ENCODE measurements at places on chromosomes 16 and 17.

GRCh38 chr17:47650525-47651522, 1.1 kb downstream of the KPNB1 start:
- peak; percentile 85 for DNase-seq

DNA sequence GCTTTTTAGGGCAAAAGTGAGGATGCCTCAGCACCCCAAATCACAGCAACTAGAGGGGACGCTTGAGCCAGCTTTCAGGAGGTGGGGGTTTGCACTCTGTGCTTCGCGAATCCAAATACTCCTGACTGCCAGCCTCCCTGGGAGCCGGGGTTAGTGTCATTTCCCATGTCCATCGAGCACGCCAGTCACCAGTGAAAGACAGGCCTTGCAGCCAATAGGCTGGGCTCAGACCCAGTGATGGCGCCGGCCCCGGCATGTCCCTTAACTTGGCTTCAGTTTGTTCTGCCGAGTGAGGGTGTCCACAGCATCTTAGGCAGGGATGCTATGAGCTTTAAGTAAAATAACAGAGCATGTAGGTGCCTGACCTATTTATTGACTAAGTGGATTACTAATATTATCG, 50.9 kb upstream of the CDC42EP4 start:
- no peak for DNase-seq

- DNase-seq: no peak
Measured at GRCh38 chr17:80349151-80349651, 65.8 kb upstream of the ENDOV start.

DNA sequence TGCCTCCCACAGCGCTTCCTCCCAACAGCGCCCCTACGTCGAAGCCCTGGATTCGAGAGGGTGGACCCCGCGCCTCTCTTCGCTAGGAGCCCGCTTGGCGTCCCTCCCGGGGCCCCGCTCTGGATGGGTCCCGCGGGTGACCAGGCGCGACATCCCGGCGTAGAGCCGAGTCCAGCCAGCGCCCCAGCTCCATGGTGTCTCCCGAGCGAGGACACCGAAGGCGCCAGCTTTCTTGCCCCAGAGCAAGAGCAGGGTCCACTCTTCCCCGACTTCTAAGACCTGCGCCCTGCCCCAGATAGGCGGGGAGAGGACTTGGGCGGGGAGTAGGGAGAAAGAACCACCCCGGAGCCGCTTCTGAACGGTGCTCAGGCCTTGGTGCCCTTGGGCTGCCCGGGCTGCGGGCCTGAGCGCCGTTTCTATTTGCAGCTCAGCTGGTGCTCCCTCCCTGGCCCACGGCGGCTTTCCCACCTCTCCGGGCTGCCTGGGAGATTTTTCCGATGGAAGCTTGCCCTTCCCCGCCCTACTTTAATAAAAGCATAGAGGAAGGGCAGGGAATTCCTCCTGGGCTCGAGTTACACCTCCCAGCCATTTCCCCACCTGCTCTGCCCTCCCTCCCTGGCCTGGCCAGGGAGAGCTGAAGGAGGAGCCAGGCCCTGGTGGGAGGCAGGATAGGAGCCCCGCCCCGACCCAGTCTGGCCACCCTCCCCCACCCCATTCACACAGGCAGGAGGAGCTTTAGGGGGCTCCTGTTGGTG, 1.8 kb downstream of the MMP15 start:
- peak; percentile 11 for DNase-seq

GRCh38 chr16:62969711-62970318, 933.6 kb upstream of the CDH8 start:
- no peak for DNase-seq

- DNase-seq: no peak
Measured at GRCh38 chr16:85296859-85297660, 184.8 kb upstream of the CIBAR2 start.

- no peak for DNase-seq
Measured at GRCh38 chr17:47649972-47650524, 329 bp downstream of the KPNB1 start.

DNA sequence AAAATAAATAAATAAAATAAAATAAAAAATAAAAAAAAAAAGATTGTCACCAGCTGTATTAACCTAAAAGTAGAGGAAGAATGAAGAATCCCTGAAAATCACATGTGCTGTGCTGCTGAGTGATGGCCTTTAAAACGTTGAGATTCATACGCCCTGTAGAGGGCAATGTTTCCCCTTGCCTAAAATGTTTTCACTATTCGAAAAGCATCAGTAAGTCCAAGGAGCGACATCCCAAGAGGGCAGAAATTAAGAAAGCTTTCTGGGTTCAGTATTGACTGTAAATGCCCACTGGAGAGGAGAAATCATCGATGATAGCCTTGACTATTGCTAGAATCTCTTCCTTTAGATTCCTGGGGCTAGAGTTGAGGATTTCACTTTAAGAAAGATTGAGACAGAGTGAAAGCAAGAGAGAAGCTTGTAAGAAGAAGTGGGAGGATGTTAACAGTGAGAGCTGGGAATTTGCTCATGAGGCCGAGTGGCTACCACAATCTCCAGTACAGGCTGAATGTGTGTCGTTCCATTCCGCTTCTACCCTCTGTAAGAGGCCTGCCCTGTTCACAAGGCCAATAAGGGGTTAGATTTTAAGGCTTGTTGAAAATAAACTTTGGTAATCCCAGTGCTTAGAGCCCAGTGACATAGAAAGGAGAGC, 170.8 kb upstream of the FAM20A start:
- DNase-seq: no peak

DNA sequence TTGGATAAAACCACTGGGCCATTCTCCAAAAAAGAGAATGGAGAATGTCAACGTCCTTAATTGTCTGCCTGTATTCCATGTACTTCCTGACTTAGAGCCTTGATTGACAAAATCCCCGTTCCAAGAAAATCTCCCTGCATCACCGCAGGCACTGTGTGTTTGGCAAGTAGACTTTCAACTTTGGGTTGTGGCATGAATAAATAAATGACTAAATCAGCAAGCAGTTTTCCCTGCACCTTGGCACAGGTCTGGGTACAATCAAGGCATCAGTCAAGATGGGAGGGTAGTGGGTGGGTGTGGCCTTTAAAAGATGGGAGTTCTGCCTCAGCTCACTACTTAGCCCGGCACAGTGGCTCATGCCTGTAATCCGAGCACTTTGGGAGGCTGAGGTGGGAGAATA, 248.5 kb upstream of the RPL38 start:
- DNase-seq: no peak

GRCh38 chr16:84308120-84308519, 13.4 kb downstream of the WFDC1 start:
- DNase-seq: no peak

- DNase-seq: no peak
Measured at GRCh38 chr16:83351846-83352245, 455.9 kb upstream of the HSBP1 start.

- DNase-seq: peak; percentile 50
Measured at GRCh38 chr17:7912927-7913524, 3.1 kb downstream of the RNF227 start.

GRCh38 chr16:76963614-76964315, 227.2 kb upstream of the MON1B start:
- DNase-seq: no peak

DNA sequence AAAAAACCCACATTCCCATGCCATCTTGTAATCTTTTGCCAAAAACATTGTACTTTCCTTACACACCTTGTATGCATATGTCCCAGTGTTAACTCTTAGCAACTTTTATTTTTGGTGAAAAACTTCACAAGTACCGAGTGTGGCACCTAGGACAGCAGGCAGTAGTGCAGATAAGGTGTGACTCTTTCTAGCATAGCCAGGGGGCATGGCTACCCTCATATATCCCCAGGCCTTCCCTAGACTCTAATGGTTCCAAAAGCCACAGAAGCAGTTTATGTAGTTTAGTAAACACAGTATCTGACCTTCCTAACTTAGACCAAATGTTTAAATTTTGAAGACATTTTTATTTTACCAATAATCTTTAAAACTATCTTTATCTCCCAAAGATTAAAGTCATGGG, 20.5 kb upstream of the MILR1 start:
- DNase-seq: no peak

DNA sequence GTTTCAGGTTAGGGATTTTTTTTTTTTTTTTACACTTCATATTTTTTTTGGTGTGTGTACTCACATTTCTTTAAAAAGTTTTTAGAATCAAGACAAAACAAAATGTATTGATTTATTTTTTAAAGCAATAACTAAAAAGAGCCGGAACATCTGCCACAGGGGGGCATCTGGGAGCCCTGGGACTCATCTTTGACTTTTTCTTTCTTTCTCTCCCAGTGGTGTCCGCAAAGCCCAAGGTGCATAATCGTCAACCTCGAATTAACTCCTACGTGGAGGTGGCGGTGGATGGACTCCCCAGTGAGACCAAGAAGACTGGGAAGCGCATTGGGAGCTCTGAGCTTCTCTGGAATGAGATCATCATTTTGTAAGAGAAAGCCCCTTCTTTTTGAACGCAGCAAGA, 36.3 kb downstream of the WWP2 start:
- DNase-seq: no peak

DNA sequence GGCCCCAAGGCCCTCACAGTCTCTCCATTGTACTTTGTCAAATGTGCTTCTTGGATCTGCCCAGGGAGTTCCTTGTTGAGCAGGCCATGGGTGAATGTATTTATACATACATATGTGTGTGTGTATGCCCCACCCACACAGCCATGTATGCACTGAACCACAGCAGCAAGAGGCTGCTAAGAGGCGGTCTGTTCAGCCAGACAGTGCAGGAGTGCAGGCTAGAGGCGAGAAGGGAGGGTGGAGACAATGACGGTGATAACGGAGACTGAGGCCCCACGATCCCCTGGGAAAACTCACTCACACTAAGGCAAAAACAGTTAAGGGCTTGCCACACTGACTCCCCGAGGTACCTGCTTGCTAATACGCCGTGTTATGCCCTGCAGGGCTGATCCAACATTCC, 151.0 kb upstream of the CDC42EP4 start:
- peak; percentile 66 for DNase-seq

Measured in DMS79 treated with DMSO at 0.1 percent for 48 hours (cell line).